Pancreas (tissue), 10 donors: ENCODE measurements at places on chromosomes 3 and 15.
A peak's percentile ranks its signal among the peaks of the same experiment; 100 is the strongest.

- H3K4me1 ChIP-seq: no peaks in the 10 kb centered on the region
- no peaks in the 10 kb centered on the region for H3K27me3 ChIP-seq
- no peak overlapping the region for H3K4me3 ChIP-seq
Measured at GRCh38 chr15:71242292-71242691, 127.0 kb downstream of the THSD4 start.

DNA sequence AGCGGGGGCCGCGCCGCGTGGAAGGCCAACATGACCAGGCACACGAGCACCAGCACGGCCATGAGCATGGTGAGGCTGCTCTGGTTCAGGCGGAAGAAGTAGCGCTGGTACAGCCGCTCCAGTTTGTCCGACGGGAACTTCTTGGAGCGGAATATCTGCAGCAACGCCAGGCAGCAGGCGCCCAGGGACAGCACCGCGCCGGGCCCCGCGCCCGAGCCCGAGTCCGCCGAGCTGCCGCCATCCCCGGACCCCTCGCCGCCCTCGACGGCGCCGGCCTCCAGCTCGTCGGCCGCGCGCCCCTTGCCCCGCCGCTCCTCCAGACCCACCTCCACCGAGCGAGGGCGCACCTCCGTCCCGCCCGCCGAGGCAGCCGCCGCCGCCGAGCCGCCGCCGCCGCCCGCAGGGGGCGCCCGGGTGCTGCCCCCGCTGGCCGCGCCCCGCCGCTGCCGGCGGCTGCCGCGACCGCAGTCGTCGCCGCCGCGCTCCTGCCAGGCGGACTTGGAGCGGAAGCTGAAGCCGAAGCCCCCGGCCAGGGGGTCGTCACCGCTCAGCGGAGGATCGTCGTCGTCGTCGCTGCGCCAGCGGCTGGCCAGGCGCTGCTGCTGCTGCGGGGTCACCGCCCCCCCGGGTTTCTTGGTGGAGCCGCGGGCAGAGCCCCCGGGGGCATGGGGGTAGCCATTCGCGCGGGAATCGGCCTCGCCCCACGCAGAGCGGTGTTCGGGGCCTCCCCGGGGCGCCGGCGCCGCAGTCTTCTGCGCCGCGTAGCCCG lies 957 bp downstream of the ADCY5 start:
- no peaks in the 10 kb centered on the region for H3K36me3 ChIP-seq
- DNase-seq: no peak
- H3K27me3 ChIP-seq: no peaks in the 10 kb centered on the region
- peak overlapping the region; percentile 72 for H3K4me3 ChIP-seq

DNA sequence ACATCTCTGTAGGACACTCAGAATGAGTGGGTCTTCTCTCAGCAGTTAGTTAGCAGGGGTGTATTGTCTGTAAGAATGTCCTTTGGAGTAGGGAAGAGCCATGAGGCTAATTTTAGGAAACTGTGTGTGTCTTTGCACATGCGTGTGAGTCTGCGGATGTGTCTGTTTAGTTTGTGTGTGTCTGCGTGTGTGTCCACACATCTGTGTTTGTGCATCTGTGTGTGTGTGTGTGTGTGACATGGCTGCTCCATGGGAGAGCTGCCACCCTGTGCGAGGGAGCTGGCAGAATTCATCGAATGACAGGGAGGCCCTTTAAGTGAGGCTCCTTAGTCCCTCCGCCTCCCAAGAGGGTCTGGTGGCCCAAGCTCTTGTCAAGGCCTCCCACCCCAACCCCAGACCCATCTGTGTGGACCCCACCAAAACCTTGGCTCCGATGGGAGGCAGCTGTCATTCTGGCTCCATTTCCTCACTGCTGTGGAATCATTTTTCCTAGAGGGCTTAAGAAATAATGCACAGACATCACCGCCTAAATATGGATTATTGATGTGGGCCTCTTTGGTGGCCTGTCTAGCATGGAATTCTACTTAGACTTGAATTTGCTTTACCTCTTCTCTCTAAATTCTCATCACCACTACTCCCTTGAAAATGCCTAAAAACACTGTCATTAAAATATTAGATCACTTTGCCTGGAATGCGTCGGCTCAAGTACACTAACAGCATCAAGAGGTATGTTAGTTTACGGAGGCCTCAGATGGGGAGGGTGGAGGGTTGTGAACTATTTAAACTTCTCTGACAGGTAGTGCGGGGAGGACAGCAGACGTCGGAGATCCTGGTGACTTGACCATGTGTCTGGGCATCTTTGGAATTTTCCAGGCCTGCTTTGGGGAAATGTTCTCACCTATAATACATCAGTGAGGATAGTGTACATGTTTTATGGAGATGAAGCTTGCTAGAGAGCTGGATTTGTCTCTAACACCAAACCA lies 9.4 kb downstream of the ESYT3 start:
- no peaks in the 10 kb centered on the region for H3K27me3 ChIP-seq
- H3K4me3 ChIP-seq: no peak overlapping the region
- H3K4me1 ChIP-seq: no peaks in the 10 kb centered on the region
- DNase-seq: no peak
- H3K36me3 ChIP-seq: no peaks in the 10 kb centered on the region

GRCh38 chr3:37052860-37053259 lies 59.5 kb downstream of the MLH1 start:
- peaks cover 38% of the 10 kb centered on the region for H3K36me3 ChIP-seq
- no peak for DNase-seq
- H3K27me3 ChIP-seq: no peaks in the 10 kb centered on the region
- no peak overlapping the region for H3K4me3 ChIP-seq
- peak overlapping the region; percentile 17 for H3K27ac ChIP-seq
- peaks cover 6% of the 10 kb centered on the region for H3K4me1 ChIP-seq
